Thoracic aorta (tissue), 2 donors: ENCODE measurements at places on chromosomes 3 and 15. TPM values are rescaled to one million over a fixed set of nuclear protein-coding genes. Genes with fewer than 3 reads are reported as not detected.

GRCh38 chr3:22012471-22012870, 261.5 kb upstream of the ZNF385D start:
- no peak for DNase-seq

GRCh38 chr3:40191251-40191650, 118.3 kb upstream of the EIF1B start:
- DNase-seq, result no peak

DNA sequence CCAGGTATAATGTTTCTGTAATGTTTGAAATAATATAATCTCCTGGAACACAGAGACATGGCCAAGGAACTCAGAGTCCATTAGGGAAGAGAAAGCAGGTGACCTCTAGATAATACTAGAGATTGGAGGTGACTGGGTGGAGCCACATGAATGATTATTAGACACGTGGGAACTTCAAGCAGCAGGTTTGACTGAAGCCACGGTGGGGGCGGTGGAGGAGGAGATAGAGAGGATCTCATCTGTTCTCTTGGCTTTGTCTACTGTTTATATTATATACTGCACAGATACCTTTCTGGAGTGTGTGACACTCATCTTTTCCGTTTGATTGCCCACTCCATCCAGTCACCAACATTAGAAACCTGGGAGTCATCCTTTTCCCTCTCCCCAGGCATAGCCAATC, 33.7 kb downstream of the KIF7 start:
- no peak for DNase-seq

GRCh38 chr15:27091270-27091940, 120.4 kb downstream of the GABRG3 start:
- no peak for DNase-seq

DNA sequence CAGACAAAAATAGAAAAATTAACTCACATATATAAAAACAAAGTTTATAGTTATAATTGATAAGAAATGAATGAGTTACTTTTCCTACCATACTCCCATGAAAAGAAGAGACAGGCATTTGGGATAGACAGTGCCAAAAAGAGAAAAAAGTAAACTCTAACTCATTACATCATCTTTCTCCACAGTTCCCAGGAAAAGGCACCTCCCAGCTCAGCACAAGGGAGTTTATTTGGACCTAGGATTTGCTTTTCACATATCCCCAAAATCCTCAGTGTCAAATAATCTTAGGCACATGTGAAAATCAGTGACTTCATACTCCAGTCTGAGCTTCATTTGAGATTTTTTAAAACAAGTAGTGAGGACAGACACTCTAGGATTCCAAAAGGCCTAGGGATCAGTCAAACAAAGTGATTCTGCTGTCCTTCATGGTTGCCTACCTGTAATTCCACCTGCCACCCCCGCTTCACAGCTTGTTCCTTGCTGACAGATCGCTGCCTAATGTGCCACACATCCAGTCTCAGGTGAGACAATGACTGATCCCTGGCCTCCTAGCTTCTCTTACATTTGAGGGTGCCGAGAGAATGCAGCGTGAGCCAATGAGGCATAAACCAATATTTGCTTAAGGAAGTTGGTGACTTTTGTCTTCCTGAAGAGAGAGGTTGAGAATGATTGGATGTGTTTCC, 573.7 kb downstream of the TBL1XR1 start:
- no peak for DNase-seq

DNA sequence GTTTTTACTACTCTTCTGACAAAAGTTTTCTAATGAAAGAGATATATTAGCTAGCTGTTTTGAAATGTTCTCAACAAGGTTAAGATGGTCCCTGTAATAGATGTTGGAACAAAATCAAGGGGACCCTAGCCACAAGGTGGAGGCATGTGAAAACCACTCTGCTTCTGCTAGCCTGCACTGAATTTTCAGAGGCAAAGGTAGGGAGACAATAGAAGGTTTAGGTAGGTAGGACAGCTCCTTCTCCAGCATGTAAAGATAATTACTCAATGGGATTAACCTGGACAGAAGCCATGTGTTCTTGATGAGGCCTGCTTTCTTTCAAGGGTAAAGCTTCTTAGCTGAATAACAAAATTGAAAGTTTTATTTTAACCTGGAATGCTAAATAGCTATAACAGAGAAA, 333.5 kb downstream of the LSAMP start:
- no peak for DNase-seq

DNA sequence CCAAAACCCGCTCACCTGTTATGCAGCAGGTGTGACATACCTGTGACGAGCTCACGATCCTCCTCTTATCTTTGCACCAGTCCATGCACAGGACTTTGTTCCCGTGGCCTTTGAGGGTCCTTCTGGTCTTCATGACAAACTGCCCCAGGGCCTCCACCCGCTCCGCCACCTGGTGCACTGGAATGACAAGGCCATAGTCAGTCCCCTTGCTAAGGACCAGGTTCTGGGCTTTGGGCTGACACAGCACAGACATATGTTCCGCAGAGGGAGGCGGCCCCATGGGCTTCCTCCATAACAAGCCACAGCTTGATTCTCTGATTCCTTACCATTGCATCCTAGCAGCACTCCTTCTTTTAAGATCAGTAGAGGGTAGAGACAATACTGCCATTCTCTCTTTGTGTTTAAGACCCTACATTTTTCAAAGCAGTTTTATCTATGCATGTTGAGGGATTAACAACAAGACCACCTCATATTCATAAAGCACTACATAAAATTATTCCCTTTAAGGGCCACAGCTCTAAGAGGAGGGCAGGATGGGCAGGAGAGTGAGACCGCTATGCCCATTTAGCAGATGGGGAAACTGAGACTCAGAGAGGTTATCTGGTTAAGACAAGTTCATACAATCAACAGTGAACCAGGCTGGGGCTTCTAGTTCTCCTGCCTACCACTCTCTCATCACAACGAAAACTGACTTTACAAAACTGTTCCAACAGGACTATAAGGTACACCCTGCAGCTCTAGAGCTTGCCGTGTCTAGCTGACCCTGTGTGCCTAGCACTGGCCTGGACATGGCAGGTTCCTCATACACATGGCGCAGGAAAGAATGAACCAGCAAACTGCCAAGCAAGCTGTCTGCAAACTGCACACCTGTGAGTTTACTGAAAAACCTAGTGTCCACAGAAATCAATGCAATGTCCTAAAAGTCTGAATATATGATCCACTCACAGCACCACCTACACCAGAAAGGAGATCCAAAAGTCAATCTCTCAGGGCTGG, 37.0 kb downstream of the GNB5 start:
- no peak for DNase-seq

- no peak for DNase-seq
Observed at GRCh38 chr15:65824941-65825544, 33.0 kb upstream of the DENND4A start.

GRCh38 chr3:119647843-119648575, 12.4 kb downstream of the POPDC2 start:
- no peak for DNase-seq

GABRB3 gene
- 0.54 TPM for total RNA-seq

WDR93 gene
- not detected for total RNA-seq

ZPLD1 gene
- total RNA-seq, result not detected
